ENCODE measurements at places on chromosomes 4 and X.

GRCh38 chr4:173005912-173006633 is 162.5 kb upstream of the GALNT7 start:
- no peak for DNase-seq
- no peak overlapping the region for H3K27ac ChIP-seq
- H3K36me3 ChIP-seq = no peaks in the 10 kb centered on the region
- H3K4me3 ChIP-seq = no peak overlapping the region
- H3K4me1 ChIP-seq = peaks cover 4% of the 10 kb centered on the region
- no peaks in the 10 kb centered on the region for H3K27me3 ChIP-seq

GRCh38 chrX:30950391-30950790 is 61.3 kb upstream of the TAB3 start:
- no peaks in the 10 kb centered on the region for H3K4me1 ChIP-seq
- DNase-seq = no peak
- no peak overlapping the region for H3K27ac ChIP-seq
- no peak overlapping the region for H3K4me3 ChIP-seq

DNA sequence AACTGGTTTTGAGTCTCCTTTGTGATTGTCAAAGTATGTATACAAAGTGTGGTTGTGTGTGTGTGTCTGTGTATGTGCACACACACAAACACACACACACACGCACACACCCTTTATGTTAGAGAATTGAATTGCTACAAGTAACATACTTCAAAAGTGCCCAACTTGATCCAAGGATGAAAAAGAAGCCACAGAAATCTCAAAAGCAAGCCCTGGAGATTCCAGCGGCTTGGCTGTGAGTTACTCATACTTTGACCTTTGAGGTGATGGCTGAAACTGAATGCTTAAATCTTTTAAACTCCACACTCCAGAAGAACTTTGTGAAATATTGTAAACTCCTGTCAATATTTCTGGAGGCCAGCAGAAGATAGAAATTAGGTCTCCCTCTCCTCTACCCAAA is 168.4 kb upstream of the NRK start:
- no peak for DNase-seq
- no peak overlapping the region for H3K27ac ChIP-seq
- no peaks in the 10 kb centered on the region for H3K4me1 ChIP-seq
- no peaks in the 10 kb centered on the region for H3K27me3 ChIP-seq
- no peak overlapping the region for H3K4me3 ChIP-seq

DNA sequence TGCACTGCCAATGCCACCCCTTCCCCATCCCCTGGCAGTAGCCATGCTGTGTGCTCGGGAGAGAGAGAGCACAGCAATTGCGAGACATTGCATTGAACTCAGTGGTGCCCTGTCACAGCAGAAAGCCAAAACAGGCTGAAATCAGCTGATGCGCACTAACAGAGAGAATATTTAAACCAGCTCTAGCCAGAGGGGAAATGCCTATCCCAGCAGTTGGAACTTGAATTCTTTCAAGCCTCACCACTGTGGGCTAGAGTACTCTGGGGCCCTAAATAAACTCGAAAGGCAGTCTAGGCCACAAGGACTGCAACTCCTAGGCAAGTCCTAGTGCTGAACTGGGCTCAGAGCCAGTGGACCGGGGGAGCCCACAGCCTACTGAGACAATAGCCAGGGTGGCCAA is 17.7 kb upstream of the RP2 start:
- H3K27me3 ChIP-seq = no peaks in the 10 kb centered on the region
- H3K4me3 ChIP-seq = no peak overlapping the region
- no peaks in the 10 kb centered on the region for H3K36me3 ChIP-seq
- H3K27ac ChIP-seq = no peak overlapping the region

DNA sequence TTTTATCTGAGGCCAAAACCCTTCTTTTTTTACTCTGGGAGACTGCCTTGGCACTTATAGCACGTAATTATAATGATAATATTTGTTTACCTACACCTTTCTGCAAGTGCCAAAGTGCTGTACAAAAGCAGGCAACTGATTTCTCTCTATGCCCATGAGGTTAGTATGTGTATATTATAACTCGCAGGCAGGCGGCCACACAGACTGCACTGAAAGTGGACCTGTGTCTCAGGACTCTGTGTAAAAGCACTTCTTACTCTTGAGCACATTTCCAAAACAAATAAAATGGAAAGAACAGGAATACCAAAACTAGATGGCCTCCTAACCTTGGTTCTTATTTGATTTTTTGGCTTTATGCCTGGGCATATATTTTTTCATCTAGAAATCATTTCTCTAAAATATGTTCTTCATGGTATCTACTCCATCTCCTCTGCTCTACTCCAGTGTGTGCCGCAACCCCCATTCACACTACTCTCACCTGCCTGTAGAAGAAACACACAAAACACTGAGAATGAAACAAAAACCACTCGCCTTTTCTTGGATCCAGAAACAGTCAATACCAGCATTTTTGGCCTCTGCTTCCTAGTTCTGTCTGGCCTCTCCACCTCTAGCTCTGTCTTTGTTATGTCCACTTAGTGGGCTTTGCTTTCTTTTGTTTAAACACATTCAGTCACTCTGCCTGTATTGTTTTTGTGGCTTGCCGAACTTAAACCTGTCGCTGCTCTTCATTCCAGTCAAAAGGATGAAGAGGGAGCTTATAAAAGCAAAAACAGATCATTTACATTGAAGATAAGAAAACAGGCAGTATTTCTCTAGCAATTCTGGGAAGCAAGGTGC is 934.5 kb upstream of the TENM3 start:
- no peaks in the 10 kb centered on the region for H3K27me3 ChIP-seq
- no peak for DNase-seq
- peak overlapping the region; percentile 34 for H3K27ac ChIP-seq
- no peak overlapping the region for H3K4me3 ChIP-seq
- H3K4me1 ChIP-seq = peaks cover 14% of the 10 kb centered on the region
- H3K36me3 ChIP-seq = no peaks in the 10 kb centered on the region
